Mesangial cell (primary cell): ENCODE measurements at places on chromosomes 12 and 14. TPM values are rescaled to one million over a fixed set of nuclear protein-coding genes. Genes with fewer than 3 reads are reported as not detected.

Gene ALX1
- total RNA-seq, result 0.38 TPM in 1 of 2 replicates, not detected in the other

Gene PLEKHD1
- total RNA-seq, result under 0.01 TPM in 2 replicates

Gene TMTC2
- total RNA-seq, result 1.8 and 5.1 TPM in 2 replicates

Gene ETNK1
- 17.6 and 25.2 TPM in 2 replicates for total RNA-seq

Gene USP44
- total RNA-seq, result 0.16 and 1.0 TPM in 2 replicates

Gene CD4
- 0.33 and 1.3 TPM in 2 replicates for total RNA-seq

Gene KCNC2
- 0.51 TPM in 1 of 2 replicates, not detected in the other for total RNA-seq

Gene TMTC1
- total RNA-seq, result 4.6 and 6.0 TPM in 2 replicates

Gene RPL36AL
- 140 and 144 TPM in 2 replicates for total RNA-seq

Gene PRH2
- not detected in 2 replicates for total RNA-seq

Gene PDE3A
- total RNA-seq, result 11.4 and 25.6 TPM in 2 replicates

Gene KCNJ8
- total RNA-seq, result 0.81 and 4.6 TPM in 2 replicates

Gene CD69
- total RNA-seq, result 0.16 TPM in 1 of 2 replicates, not detected in the other

Gene IRAK3
- 2.0 and 2.6 TPM in 2 replicates for total RNA-seq

Gene GDF3
- not detected in 2 replicates for total RNA-seq

Gene NUAK1
- total RNA-seq, result 20.7 and 25.1 TPM in 2 replicates

Gene ADAM21
- total RNA-seq, result under 0.01 TPM in 1 of 2 replicates, not detected in the other

Gene HRK
- under 0.01 TPM in 1 of 2 replicates, not detected in the other for total RNA-seq

Gene ISCA2
- total RNA-seq, result 34.4 and 34.7 TPM in 2 replicates

Gene TBX3
- 3.3 and 4.3 TPM in 2 replicates for total RNA-seq
